Right cardiac atrium (tissue), 5 donors: ENCODE measurements at places on chromosomes 4 and X. TPM values are rescaled to one million over a fixed set of nuclear protein-coding genes. Genes with fewer than 3 reads are reported as not detected.

- DNase-seq = no peak
These were observed 94.6 kb downstream of the HPGD start for GRCh38 chr4:174427571-174428140.

- no peak for DNase-seq
These were observed 146.8 kb downstream of the KLHL4 start for GRCh38 chrX:87664381-87664780.

DNA sequence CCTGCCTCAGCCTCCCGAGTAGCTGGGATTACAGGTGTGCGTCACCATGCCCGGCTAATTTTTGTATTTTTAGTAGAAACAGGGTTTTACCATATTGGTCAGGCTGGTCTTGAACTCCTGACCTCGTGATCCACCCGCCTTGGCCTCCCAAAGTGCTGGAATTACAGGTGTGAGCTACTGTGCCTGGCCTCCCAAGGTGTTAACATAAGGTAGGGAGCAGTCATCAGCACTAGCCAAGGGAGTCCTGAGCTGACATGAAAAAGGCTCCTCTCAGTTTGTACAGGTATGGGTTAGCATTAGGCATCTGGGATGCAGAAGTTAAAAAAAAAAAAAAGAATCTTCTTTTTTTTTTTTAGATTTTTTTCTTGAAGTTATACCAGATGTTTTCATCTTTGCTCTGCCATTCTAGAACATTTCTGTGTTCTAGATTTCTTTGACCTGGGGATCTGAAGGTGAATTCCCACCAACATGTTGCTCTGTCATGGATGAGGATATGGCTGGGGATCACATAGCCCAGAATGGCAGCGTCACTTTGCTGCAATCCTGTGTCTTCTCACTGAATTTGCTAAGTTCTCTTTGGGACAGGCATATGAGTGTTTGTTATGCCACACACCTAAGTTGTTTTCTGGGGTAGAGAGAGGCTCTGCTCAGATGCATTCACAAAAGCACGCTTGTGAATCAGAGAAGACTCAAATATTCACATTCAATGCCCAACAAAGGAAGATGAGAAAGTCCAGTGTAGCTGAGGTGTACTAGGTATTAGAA is 24.4 kb upstream of the PLA2G12A start:
- no peak for DNase-seq

Gene NIPAL1
- total RNA-seq = 0.43 TPM
